K562 (cell line): ENCODE measurements at places on chromosomes 6 and 20.

DNA sequence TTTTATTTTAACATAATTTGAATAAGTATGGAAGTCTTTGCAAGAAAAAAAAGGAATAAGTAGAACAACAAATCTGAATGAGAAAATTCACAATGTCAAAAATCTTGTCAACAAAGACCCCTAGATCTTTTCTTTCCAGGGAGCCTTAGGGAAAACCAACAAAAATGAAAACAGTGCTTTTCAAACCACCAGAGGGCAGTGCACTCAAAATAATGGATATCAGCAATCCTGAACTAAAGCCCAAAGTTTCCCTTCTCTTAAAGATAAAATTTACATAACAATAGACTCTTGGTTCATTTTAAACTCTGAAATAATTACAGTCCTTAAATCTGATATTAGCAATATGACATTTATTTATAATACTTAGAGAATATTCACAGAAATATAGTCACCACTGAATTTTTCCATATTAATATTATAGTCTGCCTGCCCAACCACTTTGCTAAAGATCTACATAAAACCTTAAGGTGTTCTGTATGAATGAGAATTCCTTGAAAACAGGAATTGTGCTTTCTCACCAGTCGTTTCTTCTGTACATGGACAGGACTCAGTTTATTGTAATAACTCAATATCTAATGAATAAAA, 105.3 kb upstream of the BMP5 start:
- DNase-seq = no peak

- peak; percentile 48 for DNase-seq
Observed at GRCh38 chr6:15058200-15059061, 187.4 kb upstream of the JARID2 start.

DNA sequence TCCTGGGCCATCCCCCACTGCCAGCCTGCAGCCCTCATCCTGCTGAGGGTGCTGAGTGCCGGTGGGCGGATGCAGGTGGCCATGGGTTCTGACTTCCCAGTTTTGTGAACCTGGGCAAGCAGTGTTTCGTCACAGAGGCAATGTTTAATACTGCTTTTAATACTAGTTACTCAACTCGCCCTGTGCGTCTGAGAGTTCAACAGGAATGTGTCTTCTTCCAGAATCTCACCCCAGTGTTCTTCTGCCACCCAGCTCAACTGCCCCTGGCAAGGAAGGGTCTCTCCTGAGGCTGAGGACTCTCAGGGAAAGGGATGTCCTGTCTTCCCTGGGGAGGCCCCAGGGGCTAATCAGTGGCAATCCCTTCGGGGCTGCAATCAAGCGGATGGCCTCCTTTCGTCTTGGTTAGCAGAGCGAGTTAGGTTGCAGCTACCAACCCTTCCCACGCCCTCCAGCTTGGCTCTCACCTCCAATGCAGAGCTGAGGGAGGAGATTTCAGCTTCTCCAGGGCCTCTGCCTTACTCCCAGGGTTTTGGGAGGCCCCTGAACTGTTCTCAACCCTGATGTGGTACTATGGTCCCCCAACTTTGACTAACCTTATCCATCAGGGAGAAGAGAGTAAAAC, 2.0 kb downstream of the KCNK16 start:
- DNase-seq = no peak

DNA sequence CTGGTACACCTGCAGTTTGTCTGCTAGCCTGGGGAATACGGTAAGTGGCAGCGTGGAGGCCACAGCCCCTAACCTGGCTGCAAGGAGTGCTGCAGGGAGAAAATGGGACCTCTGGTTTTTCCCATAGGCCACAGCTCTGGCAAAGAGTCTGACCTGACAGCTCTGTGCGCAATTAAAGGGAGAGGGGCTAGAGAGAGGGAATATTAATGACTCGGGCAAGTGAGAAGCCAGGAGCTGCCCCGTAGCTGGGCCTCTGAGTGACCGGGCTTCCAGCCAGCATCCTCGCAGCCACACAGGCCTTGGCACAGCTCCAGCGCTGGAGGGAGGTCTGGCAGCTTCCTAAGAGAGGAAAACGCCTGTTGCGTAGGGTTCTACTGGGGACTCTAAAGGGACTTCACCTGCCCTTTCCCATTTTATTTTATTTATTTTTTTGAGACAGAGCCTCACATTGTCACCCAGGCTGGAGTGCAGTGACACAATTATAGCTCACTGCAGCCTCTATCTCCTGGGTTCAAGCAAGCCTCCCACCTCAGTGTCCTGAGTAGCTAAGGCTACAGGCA, 18.2 kb upstream of the OCSTAMP start:
- DNase-seq = peak; percentile 54

GRCh38 chr20:57391439-57392301, 474 bp downstream of the RBM38 start:
- DNase-seq = peak; percentile 69

GRCh38 chr6:105644691-105645090, 241.8 kb upstream of the PREP start:
- DNase-seq = no peak

DNA sequence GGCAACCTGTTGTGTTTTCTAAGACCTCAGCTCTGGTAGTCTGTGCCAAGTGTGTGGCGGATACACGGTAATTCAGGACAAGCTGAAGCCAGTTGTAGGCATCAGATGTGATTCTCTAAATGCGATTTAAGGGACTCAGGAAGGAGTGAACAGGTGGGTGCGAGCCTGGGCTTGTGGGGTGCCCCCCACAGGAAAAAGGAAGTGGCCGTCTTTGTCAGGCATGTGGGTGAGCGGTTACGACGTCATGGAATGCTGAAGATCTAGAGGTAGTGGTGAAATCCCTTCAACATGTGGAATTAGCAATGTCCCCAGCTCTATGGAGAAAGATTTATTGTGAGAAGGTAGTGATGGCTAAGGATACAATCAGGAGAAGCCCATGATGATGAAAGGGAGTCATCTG, 95.1 kb upstream of the EXOC2 start:
- no peak for DNase-seq

DNA sequence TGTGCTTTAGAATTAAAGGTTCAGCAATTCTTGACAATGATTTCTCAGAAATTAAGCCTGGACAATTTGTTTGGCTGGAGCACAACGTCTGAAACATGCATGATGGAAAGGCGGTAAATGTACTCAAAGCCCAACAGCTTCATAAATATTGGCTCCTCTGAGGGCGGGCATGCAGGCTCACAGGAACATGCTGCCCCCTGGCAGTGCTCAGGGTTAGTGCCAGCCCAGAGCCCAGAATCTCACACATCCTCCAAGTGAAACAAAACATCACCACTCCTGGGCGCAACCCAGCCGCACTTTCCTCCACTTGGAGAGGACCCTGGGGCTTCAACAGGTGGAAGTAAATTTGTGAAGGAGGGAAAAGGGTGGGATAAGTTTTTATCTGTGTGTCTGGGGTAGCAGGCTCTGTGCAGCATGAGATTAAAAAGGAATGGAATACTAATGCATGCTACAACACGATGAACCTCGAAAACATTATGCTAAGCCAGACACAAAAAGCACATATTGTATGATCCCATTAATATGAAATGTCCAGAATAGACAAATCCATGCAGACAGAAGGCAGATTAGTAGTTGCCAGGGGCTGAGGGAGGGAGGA, 54.1 kb upstream of the PTPRT start:
- DNase-seq = no peak

DNA sequence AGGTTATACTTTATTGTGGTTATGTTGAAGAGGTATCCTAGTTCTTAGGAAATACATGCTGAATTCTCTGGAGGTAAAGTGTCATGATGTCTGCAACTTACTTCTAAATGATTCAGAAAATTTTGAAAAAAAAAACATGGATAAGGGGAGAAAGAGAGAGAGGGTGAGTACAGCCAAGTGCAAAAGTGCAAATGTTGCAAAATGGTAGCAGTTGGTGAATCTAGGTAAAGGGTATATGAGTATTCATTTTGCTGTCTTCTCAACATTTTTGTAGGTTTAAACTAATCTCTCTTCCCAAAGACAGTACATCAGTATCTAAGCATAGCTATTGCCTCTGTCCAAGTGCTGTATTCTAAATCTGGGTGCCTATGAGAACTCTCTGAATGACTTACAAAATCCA, 579.4 kb upstream of the CHD6 start:
- DNase-seq = no peak
